ENCODE measurements at places on chromosomes 5 and 9. TPM values are rescaled to one million over a fixed set of nuclear protein-coding genes. Genes with fewer than 3 reads are reported as not detected.
A peak's percentile ranks its signal among the peaks of the same experiment; 100 is the strongest.

The SARDH gene
- 2.7 TPM for total RNA-seq

The FNBP1 gene
- total RNA-seq = 18.5 TPM

The WHRN gene
- total RNA-seq = 31.4 TPM

DNA sequence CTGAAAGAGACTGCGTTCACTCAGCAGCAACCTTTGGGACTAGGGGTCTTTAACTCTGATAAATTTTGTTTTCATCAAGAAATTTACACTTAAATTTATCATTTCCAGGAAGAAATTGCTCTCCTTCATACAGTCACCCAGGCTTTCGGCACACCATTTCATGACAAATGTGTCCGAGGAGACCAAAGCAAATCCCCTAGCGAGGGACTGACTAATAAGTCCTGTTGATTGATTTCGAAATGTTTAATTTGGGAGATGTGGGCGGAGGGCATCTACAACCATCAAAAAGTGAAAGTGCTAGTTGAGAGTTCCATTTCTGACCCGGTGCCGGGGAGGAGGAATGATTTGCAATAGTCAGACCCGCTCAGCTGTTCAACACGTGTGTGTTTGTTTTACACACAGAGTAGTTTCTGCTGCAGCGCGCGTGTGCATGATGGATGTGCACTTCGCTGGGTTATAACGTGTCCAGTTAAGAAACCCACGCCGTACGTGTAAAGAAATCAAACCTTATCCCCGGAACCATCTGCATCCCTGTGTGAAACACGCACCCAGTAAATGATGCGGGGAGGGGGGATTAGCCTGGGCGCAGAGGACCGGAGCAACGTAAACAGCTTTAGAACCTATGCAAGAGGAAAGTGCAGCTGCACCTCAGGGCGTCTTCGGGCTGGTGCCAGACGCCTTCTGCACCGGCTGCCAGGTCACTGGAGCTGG lies 845 bp upstream of the NR4A3 start:
- DNase-seq = peak; percentile 73

DNA sequence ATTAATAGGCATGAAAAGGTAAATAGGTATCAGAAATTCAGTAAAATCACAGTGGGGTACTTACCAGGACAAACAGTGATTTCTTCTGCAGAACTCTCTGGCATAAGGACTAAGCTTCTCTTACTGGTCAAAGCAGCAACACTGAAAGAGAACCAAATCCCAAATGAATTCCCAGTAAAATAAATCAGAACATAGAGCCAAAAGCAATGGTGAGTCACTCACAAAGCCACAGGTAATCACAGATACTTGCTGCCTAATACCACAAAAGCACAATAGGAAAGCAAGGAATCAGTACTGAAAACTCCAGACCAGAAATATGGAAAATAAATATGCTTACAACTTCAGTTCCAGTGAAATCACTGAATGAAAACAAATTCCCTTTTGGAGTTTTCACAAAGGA lies 50.7 kb downstream of the UIMC1 start:
- DNase-seq = no peak

GRCh38 chr5:108919591-108920326 lies 172.1 kb downstream of the FER start:
- DNase-seq = no peak

GRCh38 chr9:78031893-78032729 lies 500 bp upstream of the GNAQ start:
- peak; percentile 95 for DNase-seq

DNA sequence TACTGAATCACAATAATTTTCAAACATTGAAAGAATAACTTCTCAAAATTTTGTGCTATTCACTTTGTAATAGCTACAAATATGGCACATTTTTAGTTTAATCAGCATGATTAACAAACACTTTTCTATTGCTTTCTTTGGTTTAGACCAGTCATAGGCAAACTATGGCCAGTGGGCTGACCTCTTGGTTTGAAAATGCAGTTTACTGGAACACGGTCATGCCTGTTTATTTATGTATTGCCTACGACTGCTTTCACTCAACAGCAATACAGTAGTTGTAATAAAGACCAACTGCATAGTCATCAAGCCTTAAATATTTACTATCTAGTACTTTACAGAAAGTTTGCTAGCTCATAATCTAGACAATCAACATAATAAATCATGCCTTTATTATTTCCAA lies 810.8 kb downstream of the TLE1 start:
- DNase-seq = no peak

Measured in uterus (tissue), 4 donors.